ENCODE measurements at places on chromosomes 12 and 14.

GRCh38 chr12:23352670-23353069 is 596.8 kb downstream of the SOX5 start:
- DNase-seq, result no peak

- peak; percentile 17 for DNase-seq
These were observed at the start of gene SRGAP1 for GRCh38 chr12:63844391-63845341. Gene SRGAP1, plus strand, starts transcription at chr12:63844700. Its CDS starts 117 bp downstream, at chr12:63844817.

GRCh38 chr14:105187116-105187515 is 6.0 kb upstream of the NUDT14 start:
- DNase-seq, result no peak

GRCh38 chr14:100566119-100566518 is 21.1 kb downstream of the BEGAIN start:
- DNase-seq, result no peak

DNA sequence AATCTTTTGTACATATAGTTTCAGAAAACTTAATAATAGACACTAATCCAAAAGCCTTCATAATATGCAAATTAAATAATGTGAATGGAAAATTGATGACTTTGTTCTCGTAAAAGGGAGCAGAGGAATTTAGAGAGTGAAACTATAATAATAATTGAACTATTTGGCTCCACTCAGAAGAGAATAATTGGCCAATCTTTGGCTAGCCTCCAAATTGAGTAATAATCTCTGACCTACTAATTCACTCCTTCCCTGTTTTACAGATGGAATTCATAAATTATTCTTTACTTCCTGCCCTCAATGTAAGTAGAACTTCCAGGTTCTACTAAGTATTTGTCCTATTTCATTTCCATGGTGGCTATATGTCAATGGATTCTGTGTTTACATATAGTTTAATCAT is 15.8 kb downstream of the TRIM9 start:
- DNase-seq, result no peak

DNA sequence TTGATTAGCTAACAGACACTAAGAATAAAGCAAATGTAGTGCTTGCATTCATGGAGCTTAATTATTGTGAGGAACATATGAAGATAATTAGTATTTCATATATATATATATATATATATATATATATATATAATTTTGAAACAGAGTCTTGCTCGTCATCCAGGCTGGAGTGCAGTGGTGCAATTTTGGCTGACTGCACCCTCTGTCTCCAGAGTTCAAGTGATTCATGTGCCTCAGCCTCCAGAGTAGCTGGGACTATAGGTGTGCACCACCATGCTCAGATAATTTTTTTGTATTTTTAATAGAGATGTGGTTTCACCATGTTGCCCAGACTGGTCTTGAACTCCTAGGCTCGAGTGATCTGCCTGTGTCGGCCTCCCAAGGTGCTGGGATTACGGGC is 1091.6 kb upstream of the TMEM132C start:
- DNase-seq, result no peak

DNA sequence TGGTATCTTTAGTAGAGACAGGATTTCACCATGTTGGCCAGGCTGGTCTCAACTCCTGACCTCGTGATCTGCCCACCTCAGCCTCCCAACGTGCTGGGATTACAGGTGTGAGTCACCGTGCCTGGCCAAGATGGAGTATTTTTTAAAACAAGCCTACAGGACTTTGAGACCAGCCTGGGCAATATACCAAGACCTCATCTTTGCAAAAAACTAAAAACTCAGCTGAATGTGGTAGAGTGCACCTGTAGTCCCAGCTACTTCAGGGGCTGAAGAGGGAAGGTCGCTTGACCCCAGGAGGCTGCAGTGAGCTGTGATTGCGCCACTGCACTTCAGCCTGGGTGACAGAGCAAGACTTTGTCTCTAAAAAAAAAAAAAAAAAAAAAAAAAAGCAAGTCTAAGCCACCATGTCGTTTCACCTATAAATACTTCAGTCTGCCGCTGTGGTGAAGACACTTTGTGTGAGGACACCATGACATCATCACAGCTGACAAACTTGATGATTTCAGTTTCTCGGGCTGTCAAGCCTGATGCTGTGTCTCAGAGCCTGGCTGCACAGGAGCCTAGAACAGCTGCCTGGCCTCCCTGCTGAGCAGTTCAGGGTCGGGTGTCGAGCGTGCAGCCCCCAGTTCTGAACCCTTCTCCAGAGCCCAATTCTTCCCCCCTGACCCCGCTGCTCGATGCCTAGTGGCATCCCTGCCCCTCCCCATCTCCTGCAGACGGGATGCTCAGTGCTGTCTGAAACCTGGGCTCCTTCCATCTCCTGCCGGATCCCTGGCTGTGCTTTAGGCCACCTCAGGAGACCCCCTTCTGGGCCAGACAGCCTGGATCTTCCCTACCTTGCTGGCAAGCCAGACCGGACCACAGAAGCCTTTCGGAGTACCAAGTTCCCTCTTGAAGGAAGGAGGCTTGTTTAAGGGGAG is 119.2 kb upstream of the EVL start:
- DNase-seq, result no peak

DNA sequence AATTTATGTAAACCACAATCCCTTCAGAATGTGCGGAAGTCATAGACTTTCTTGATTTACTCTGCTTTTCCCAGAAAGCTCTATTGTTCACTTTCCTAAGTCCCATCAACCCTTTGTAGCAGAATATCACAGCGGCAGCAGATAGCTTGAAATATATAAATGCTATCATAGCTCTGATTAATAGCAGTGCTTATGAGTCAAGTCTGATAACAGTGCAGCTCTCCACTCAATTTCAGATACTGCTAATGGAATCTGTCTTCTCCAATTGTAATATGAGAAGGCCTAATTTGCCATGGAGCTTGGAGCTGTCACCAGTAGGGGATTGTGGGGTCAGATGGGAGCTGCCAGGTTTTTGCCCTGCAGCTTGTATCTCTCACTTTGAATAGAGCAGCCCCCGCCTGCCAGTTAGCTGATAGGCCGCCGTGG is 10.9 kb downstream of the TMEM260 start:
- no peak for DNase-seq

- peak; percentile 80 for DNase-seq
These were observed 50.8 kb downstream of the TTLL5 start for GRCh38 chr14:75711796-75712211.

DNA sequence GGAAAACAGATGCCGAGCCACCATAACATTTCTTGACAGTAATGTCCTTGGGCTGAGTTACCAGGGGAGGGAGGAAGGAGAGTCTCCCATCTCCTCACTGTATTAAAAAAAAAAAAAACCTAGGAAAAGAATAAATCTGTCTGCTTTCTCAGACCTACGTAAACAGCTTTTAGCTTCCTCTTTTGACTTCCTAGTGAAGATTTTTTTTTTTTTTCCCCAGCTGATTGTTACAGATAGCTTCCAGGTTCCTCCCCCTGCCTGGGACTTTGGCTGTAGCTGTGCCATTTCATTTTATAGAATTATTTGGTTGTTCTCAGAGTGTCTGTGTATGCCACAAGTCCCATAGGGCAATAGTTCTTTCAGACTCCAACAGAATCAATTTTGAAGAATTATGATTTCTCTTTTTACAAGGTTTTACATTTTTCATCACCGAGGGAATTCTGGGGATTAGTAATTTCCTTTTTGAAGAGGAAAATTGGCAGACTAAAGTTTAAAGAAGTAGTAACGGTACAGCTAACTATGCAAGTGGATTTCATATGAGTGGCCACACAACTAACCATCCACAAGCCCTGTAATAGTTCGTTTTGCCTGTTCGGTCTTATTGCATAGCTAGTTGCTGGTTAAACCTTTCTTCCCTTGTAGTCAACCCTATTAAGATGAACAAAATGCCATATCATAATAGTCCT is 23.1 kb upstream of the GNS start:
- DNase-seq, result no peak

GRCh38 chr12:42448841-42449240 is 122.9 kb downstream of the PPHLN1 start:
- DNase-seq, result no peak

GRCh38 chr12:52951640-52952039 is 2.7 kb downstream of the KRT18 start:
- no peak for DNase-seq

DNA sequence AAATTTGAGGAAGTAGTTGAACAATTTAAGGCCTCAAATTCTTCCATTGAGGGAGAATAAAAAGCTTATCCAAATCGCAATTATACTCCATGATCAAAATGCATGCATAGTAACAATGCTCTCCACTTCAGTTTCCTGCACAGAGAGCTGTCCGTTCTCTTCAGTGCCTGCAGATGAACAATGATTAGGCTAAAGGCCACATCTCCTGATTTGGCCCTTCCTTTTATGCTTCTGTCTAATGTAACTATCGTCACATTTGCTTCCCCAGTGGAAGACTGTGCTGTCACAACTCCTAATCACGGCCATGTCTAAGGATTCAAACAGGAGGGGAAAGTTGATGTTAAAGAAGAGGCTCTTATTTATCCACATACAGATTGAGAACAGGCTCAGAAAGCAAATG is 113.6 kb upstream of the NPAS3 start:
- no peak for DNase-seq

Data from occipital lobe (tissue), 3 donors.